Aorta (tissue), 5 donors: ENCODE measurements at places on chromosomes 5 and 9. TPM values are rescaled to one million over a fixed set of nuclear protein-coding genes. Genes with fewer than 3 reads are reported as not detected.

DNA sequence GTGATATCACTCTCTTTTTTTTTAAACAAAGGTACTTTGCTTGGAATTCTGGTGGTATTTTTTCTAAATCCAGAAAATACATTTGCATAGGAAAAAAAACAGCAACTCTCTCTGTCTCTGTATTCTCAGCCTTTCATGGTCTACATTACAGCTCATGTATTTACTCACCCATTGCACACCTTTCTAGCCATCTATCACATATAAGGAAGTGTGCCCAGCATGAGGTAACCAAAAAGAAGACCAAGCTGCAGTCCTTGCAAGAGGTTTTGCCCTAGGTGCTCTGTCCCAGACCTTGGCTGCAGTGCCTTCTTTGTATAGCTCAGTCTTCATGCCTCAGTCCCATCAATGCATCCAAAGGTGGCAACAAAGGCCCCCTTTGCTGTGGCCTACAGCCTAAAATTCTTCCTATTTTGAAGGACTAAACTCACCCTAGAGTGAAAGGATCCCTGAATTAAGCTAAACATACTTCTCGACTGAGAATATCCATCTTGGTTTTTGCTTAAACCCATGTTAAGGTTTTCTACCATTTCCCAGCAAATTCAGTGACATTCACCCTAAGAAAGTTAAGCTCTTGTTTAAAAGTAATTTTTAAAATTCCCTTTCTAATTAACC is 446.4 kb downstream of the KIF4B start:
- no peak for DNase-seq

Gene SLC45A2
- total RNA-seq, result 0.36 TPM

GRCh38 chr9:127567730-127568617 is 44.1 kb upstream of the STXBP1 start:
- DNase-seq, result no peak

Gene SPOUT1
- total RNA-seq, result 32.8 TPM

Gene BTNL3
- not detected for total RNA-seq

Gene TEX48
- not detected for total RNA-seq

Gene PAEP
- total RNA-seq, result not detected

DNA sequence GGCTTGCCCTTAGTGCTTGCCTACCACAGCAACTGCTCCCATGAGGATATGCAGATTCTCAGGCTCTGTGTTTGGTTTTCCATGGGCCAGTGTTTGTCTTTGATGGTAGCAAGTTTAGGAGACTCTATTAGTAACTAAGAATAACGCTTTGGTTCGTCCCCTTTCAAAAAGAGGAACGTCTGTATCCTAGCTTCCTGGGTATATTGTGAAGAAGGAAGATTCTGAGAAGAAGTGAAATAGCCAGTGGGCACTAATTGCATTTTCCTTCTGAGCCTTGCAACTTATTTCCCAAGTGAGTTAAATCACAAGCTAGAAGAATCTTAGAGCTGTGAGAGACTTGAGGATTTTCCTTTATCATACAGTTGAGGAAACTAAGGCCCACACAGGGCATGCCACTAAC is 376.8 kb downstream of the PIK3R1 start:
- no peak for DNase-seq

DNA sequence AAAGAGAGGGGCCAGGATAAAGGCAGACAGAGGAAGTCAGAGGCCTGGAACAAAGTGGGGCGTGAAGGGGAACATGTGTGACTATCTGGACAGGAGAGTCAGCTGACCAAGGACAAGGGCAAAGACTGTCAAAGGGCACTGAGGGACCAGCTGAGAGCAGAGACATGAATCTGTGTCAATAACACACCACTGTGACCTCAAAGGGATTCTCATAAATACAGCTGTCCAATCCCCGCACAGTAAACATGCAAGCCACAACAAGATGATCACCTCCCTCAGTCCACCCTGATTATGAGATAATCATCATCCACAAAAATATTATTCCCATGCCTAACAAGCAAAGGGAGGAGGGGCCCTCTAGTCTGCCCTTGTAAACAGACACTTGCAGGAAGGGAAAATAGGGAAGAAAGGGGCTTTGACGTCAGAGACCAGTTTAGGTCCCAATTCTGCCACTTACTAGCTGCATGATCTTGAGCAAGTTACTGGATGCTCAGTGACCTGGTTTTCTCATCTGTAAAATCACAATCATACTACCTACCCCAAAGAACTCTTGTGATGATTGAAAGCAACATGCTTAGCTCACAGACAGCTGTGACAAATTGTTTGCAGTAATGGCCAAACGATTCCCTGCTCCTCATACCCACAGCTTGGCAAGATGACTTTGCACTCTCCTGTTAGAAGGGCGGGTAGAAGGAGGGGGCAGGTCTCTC is 41.8 kb downstream of the RAPGEF1 start:
- DNase-seq, result no peak

DNA sequence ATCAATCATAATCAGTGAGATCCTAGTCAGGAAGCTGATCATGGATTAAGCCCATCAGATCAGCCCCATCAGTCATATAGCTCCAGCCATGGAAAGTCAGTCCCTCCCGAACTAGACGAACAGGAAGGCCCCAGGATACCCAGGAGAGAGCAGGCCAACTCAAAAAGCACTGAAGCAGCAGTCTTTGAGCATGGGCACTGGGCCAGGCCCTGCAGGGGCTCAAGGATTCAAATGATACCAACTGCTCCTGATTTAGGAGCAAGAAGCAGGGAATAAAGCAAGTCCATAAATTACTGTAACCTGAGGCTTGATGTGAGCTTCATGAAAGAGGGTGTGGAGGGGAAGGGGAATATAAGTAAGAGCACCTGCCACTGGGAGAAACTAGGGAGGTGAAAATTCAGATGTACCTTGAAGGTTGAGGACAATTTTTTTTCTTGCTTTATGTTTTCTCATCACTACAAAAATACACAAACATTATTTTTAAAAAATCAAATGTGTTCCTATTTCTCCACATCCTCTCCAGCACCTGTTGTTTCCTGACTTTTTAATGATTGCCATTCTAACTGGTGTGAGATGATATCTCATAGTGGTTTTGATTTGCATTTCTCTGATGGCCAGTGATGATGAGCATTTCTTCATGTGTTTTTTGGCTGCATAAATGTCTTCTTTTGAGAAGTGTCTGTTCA is 115.2 kb downstream of the SIL1 start:
- DNase-seq, result no peak

Gene PRR16
- total RNA-seq, result 10.5 TPM

Gene CD72
- total RNA-seq, result 3.7 TPM

- DNase-seq, result no peak
Measured at GRCh38 chr9:37977851-37978480, 74.0 kb upstream of the SLC25A51 start.

GRCh38 chr5:134510970-134511795 is 14.3 kb upstream of the JADE2 start:
- DNase-seq, result peak; percentile 38

GRCh38 chr9:116377179-116377798 is 223.7 kb downstream of the PAPPA start:
- DNase-seq, result no peak

- DNase-seq, result peak; percentile 87
Measured at GRCh38 chr9:122099271-122099869, 6.3 kb upstream of the TTLL11 start.

Gene FRRS1L
- total RNA-seq, result 0.29 TPM

Gene SLC1A1
- 3.2 TPM for total RNA-seq

DNA sequence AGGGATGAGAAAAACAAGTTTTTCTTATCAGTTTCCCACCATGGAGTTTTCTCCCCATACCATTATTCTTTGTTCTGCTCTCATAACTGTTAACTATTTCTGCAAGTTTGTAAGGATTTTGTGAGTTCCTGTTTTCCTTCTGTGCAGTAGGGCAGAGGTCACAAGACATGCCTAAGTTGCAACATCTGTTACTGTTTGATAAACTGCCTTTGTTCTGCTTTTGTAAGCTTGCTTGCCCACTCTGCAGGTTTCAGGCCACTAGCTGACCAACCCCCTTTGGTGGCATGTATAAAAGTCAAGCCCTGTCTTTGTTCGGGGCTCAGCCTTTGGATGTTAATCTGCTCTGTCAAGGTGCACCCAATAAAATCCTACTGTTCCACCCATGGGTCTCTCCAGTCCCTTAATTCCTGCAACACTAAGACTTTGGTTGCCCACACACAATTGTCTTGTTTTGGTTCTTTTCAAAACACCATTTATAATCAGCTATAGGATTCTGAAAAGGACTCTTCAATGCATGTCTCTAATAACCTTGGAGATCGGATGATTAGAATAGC is 545.4 kb downstream of the CDH9 start:
- no peak for DNase-seq

Gene PCDHGB3
- 7.4 TPM for total RNA-seq

DNA sequence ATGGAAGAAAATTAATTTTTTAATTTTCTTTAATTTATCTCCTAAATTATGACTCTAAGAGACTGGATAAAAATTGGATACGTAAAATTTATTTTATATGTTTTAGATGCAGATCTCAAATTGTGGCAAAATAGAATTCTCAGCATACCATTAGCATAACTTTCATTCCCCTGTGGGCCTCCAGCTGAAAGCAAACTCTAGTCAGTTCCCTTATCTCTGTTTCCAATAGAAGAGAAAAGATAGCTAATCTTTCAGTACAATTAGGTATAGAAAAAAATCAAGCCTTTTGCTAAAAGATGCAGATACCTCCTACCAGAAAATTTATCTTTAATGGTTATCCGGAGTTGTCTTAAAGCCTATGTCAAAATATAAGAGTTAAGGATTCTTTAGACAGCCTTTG is 1530.6 kb downstream of the EFNA5 start:
- DNase-seq, result no peak

Gene CFAP90
- total RNA-seq, result not detected

DNA sequence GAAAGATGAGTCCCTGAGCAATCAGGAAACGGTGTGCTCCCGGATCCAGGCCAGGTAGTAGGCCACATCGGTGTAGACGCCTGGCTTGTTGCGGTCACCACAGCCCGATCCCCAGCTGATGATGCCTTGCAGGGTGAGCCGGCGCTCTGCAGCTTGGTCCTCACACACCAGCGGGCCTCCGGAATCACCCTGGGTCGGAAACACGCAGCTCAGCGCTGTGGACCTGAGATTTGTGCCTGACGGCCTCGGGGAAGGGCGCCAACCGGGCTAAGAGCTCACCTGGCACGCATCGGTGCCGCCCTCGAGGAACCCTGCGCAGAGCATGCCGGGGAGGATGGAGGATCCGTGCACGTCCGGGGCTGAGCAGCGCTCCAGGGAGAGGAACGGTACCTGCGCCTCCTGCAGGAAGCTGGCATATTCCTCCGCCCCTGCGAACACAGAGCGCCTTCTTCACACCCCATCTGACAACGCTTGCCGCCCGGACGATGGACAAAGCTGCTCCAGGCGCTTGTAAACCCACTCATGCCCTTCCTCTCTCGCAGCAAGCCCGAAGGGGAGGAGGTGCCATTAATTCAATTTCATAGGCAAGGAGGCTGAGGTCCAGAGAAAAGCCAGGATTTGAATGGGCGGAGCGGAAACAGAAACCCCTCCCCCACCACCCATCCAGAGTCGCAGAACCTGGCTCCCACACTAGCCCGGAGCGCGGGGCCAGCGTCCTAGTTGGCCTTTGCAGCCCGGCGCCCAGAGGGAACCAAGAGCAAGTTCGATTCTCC is 2.0 kb upstream of the PFN3 start:
- DNase-seq, result peak; percentile 84
